Breast epithelium (tissue), 4 donors: ENCODE measurements at places on chromosomes 1 and 21. TPM values are rescaled to one million over a fixed set of nuclear protein-coding genes. Genes with fewer than 3 reads are reported as not detected.
A peak's percentile ranks its signal among the peaks of the same experiment; 100 is the strongest.

- H3K36me3 ChIP-seq, result no peaks in the 10 kb centered on the region
- no peak for DNase-seq
- H3K27me3 ChIP-seq, result no peaks in the 10 kb centered on the region
- no peak overlapping the region for H3K4me3 ChIP-seq
- no peaks in the 10 kb centered on the region for H3K4me1 ChIP-seq
These were observed 556.5 kb upstream of the BRINP3 start for GRCh38 chr1:191034132-191034531.

Gene SPRR2A
- total RNA-seq, result not detected

- DNase-seq, result peak; percentile 22
- H3K4me1 ChIP-seq, result peaks cover 3% of the 10 kb centered on the region
- H3K36me3 ChIP-seq, result no peaks in the 10 kb centered on the region
- no peaks in the 10 kb centered on the region for H3K27me3 ChIP-seq
- H3K4me3 ChIP-seq, result no peak overlapping the region
- peak overlapping the region; percentile 82 for H3K27ac ChIP-seq
These were observed 6.8 kb downstream of the MYOC start for GRCh38 chr1:171645553-171646248.

Gene TFF2
- not detected for total RNA-seq

- no peak for DNase-seq
- H3K4me3 ChIP-seq, result no peak overlapping the region
- H3K36me3 ChIP-seq, result no peaks in the 10 kb centered on the region
- no peaks in the 10 kb centered on the region for H3K27me3 ChIP-seq
- H3K27ac ChIP-seq, result no peak overlapping the region
These were observed 197.2 kb downstream of the HLX start for GRCh38 chr1:221076391-221076811.

- no peak overlapping the region for H3K4me3 ChIP-seq
- H3K4me1 ChIP-seq, result no peaks in the 10 kb centered on the region
- H3K36me3 ChIP-seq, result no peaks in the 10 kb centered on the region
These were observed 155.7 kb upstream of the BEND5 start for GRCh38 chr1:48932366-48932765.

Gene EPHA10
- 2.6 TPM for total RNA-seq

DNA sequence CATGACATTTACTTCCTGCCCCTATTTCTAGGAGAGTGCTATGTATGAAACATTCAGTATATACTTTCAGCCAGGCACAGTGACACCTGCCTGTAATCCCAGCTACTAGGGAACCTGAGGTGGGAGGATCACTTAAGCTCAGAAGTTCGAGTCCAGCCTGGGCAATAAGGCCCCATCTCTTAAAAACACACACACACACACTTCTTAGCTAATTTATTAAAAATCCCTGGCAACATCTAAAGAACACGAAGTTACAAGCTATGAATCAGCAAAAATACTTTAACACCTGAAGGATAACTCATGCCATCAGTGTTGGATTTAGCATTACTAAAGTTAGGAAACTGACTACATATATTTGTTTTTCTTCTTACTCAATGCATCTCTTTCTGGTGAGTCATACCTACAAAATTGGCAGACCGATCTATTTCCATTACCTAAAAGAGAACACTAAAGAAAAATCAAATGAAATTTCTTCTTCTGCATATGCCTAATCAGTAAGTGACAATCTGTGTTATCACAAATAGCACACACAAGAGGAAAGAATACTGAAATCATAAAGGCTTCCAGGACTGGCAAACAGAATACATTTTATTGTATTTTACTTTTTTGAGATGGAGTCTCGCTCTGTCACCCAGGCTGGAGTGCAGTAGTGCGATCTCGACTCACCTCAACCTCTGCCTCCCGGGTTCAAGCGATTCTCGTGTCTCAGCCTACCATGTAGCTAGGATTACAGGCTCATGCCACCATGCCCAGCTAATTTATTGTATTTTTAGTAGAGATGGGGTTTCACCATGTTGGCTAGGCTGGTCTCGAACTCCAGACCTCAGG lies 41.4 kb downstream of the RNF115 start:
- H3K36me3 ChIP-seq, result no peaks in the 10 kb centered on the region
- no peak overlapping the region for H3K4me3 ChIP-seq
- H3K27ac ChIP-seq, result peak overlapping the region; percentile 45
- no peak for DNase-seq
- no peaks in the 10 kb centered on the region for H3K27me3 ChIP-seq

Gene LRRC53
- total RNA-seq, result not detected

Gene LRRIQ3
- total RNA-seq, result 0.33 TPM

Gene MSTO1
- 44.2 TPM for total RNA-seq

Gene DHRS3
- 109 TPM for total RNA-seq

DNA sequence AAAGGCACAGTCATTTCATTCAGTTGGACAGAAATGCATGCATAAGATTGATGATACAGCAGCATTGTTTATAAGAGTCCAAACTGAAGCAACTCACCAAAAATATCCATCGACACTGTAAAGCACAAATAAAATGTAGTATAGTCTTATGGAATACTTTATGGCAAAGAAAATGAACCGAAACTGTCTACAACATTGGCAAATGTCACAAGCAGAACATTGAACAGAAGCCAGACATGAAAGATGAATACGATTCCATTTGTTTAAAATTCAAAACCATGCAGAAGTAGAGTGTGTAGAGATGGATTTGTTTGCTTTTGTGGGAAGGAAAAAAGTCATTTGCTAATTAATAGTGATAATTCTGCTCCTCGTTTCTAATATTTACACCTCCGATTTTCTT lies 7.5 kb upstream of the LEFTY1 start:
- no peaks in the 10 kb centered on the region for H3K36me3 ChIP-seq
- no peak for DNase-seq
- peak overlapping the region; percentile 69 for H3K27ac ChIP-seq
- H3K4me3 ChIP-seq, result no peak overlapping the region
- no peaks in the 10 kb centered on the region for H3K4me1 ChIP-seq

DNA sequence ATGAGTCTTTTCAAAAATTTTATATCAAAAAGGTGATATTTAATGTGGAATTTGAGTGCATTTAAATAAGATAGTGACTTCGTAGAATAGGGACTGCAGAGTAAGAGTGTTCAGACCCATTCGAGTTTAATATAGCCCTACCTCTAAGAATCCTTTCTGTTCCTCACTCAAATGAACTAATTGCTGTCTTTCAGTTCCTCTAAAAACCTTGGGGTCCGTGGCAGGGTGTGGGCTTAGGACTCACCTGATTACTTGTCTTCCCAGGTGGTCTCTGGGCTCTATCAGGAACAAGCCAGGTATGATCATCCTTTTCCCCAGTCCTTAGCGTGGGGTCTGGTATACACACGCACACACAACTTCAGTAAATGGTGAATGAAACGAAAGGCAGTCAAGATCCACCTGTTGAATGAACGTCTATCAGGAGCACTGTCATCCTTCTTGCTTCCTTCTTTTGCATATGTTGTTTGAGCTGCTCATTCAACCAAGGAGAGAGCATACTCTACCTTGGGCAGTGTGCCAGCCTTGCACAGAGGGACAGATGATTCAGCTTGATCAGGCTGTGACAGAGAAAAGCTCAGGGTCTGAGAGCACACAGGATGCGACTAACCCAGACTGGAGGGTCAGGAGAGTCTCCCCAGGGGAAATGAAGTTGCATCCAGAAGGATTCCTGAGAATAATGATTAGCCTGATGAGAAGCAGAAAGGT lies 1.2 kb upstream of the RNF11 start:
- H3K4me1 ChIP-seq, result peaks cover 5% of the 10 kb centered on the region
- no peak overlapping the region for H3K4me3 ChIP-seq
- no peaks in the 10 kb centered on the region for H3K36me3 ChIP-seq
- no peaks in the 10 kb centered on the region for H3K27me3 ChIP-seq

DNA sequence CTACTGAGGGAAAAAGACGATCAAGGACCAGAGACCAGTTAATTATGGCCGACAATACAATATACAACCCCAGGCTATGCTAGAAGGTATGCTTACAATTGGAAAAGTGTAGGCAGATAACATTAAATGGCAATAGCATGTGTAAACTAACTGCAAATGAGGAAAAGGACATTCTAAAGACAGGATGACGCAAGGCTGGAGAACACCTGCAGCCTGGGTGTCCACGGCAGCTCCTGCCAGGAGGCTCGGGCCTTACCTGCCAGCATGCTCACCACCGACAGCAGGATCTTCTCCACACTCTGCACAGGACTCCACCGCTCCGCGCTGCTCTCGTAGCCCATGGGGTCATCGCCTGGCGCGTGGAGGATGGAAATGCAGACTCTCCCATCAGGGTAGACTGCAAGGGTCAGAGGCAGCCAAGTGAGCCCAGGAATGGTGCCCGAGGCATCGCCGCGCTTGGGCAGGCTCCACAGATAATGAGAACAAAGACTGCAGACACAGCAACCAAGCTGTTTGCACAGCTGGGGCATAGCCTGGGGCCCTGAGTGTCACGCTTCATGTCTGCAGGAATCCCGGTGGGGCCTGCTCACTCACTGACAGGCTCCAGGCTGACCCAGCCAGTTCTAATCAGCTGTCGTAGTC lies 28.2 kb downstream of the UBE2G2 start:
- no peaks in the 10 kb centered on the region for H3K4me1 ChIP-seq
- no peaks in the 10 kb centered on the region for H3K27me3 ChIP-seq
- H3K27ac ChIP-seq, result no peak overlapping the region
- no peak overlapping the region for H3K4me3 ChIP-seq
- DNase-seq, result no peak

- H3K36me3 ChIP-seq, result no peaks in the 10 kb centered on the region
- H3K4me1 ChIP-seq, result peaks cover 6% of the 10 kb centered on the region
- no peak overlapping the region for H3K4me3 ChIP-seq
- H3K27me3 ChIP-seq, result no peaks in the 10 kb centered on the region
- DNase-seq, result no peak
These were observed 3.5 kb upstream of the ADORA1 start for GRCh38 chr1:203124011-203124410.

Gene RGS7
- not detected for total RNA-seq

DNA sequence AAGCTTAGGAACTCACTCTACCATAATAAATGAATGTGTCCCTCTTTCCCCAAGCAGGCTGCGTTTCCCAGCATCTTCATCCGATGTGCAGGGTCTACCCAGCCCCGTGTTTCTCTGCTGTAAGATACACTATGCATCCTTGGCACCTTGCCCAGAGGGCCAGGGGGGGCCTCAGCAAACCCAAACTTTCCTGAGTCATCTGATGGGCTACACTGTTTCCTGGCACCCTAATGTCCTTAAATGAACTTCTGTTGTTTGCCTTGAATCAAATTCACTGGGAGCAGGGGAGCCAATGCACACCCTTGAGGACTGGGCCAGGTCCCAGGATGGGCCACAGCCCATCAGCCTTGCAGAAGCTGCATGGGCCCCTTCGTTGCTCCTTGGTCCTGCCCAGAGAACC lies 145.5 kb downstream of the IGSF21 start:
- H3K27ac ChIP-seq, result no peak overlapping the region
- H3K36me3 ChIP-seq, result no peaks in the 10 kb centered on the region
- H3K4me1 ChIP-seq, result no peaks in the 10 kb centered on the region
- H3K4me3 ChIP-seq, result no peak overlapping the region

GRCh38 chr1:234125283-234125682 lies 220.8 kb downstream of the SLC35F3 start:
- no peak overlapping the region for H3K4me3 ChIP-seq
- H3K4me1 ChIP-seq, result no peaks in the 10 kb centered on the region
- H3K27me3 ChIP-seq, result no peaks in the 10 kb centered on the region
- no peak for DNase-seq
- no peak overlapping the region for H3K27ac ChIP-seq

DNA sequence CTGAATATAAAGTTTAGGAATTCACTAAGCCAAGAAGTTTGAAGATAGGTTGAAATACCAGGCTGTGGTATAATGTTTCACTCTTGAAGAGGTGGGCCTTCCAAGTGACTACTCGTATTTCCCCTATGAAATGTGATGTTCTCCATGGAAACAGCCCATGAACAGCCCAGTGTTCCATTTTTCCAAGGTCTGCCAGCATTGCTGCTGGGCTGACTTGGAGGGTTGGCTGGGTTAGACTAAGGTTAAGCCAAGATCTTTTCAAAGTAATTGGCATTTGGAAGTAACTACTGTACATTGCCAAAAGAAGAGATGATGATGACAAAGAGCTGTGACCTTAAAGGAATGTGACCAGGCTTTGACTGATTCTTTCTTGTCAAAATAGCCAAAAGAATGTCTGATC lies 73.8 kb downstream of the RPE65 start:
- H3K27me3 ChIP-seq, result no peaks in the 10 kb centered on the region
- no peak overlapping the region for H3K27ac ChIP-seq
- H3K4me3 ChIP-seq, result no peak overlapping the region
- H3K36me3 ChIP-seq, result no peaks in the 10 kb centered on the region

DNA sequence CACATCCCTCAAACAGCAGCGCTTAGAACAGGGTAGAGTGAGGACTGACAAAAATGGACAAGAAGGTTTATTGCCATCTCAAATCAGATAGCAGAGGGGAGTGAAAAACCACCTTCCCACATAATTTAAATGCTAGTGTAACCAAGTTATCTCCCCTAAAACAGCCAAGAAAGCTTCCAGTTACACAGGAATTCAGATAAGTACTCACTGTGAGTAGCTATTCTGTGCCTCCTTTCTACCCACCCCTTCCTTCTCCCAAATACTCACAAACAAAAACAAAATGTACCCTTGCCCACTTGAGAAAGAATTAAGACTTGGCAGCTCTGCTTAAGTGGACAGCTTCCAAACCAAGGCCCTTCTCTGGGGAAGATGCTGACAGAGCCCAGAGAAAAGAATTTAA lies 9.1 kb downstream of the OTUD7B start:
- no peak for DNase-seq
- H3K27me3 ChIP-seq, result no peaks in the 10 kb centered on the region
- H3K4me3 ChIP-seq, result no peak overlapping the region
- no peaks in the 10 kb centered on the region for H3K36me3 ChIP-seq
- H3K4me1 ChIP-seq, result no peaks in the 10 kb centered on the region

Gene NPHS2
- not detected for total RNA-seq

DNA sequence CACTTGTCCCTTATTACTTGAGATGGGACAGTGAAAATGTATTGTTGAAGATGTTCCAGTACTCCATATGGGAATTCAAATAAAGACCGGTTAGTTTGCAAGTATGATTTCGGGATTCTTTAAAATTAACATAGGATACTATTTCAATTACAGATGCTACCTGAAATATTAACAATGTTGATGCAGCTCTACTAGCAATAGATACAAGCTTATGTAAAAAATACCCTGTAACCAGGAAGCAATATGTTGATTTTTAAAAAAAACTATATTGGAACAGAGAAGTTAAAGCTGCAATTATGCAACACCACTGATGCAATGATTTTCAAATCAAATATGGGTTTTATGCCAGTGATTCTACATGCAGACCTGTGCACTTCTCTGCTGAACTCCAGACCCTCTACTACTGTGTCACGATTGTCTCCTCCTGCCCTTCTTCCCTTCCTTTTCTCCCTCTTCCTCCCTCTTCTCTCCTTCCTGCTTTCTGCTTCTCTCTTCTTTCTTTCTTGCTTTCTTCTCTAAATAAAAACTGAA lies 179.2 kb downstream of the ATP6V1G3 start:
- no peaks in the 10 kb centered on the region for H3K4me1 ChIP-seq
- H3K27me3 ChIP-seq, result no peaks in the 10 kb centered on the region
- no peak overlapping the region for H3K4me3 ChIP-seq
- no peak for DNase-seq
- H3K36me3 ChIP-seq, result no peaks in the 10 kb centered on the region

- no peaks in the 10 kb centered on the region for H3K27me3 ChIP-seq
- no peak overlapping the region for H3K27ac ChIP-seq
- no peaks in the 10 kb centered on the region for H3K4me1 ChIP-seq
- H3K4me3 ChIP-seq, result no peak overlapping the region
These were observed 80.3 kb upstream of the WNT4 start for GRCh38 chr1:22223176-22223575.

GRCh38 chr1:5067246-5067645 lies 412.8 kb downstream of the AJAP1 start:
- no peaks in the 10 kb centered on the region for H3K36me3 ChIP-seq
- H3K4me1 ChIP-seq, result no peaks in the 10 kb centered on the region
- no peaks in the 10 kb centered on the region for H3K27me3 ChIP-seq
- DNase-seq, result no peak
